HL-60 (cell line): ENCODE measurements at places on chromosomes 3 and 15.

- DNase-seq, result no peak
Measured at GRCh38 chr15:67091980-67092677, 26.7 kb downstream of the SMAD3 start.

DNA sequence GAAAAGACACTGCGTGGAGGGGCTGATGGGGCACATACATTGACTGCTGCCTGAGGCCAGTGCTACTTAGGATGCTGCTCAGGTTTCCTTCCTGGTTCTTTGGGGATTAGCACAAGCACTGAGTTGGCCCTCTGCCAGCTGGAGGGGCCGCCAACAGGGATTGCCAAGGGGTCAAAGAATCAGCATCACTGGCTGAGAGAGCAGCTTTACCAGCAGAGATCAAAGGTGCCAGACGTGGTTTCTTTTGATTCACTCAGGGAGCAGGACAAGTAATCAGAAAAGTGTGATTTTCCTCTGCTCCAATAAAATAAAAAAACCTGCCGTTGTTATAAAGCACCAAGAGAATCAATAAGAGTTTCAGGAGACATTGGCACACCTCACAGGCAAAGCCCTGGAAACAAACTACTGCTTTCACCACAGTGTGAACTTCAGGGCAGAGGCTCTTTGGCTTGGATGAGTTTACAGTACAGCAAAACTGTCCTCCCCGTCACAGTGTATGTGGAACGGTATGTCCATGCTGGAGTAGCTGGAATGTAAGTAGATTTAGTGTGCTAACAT is 45.8 kb upstream of the FSIP1 start:
- DNase-seq, result no peak

GRCh38 chr15:59536553-59536952 is 75.0 kb upstream of the GCNT3 start:
- no peak for DNase-seq

DNA sequence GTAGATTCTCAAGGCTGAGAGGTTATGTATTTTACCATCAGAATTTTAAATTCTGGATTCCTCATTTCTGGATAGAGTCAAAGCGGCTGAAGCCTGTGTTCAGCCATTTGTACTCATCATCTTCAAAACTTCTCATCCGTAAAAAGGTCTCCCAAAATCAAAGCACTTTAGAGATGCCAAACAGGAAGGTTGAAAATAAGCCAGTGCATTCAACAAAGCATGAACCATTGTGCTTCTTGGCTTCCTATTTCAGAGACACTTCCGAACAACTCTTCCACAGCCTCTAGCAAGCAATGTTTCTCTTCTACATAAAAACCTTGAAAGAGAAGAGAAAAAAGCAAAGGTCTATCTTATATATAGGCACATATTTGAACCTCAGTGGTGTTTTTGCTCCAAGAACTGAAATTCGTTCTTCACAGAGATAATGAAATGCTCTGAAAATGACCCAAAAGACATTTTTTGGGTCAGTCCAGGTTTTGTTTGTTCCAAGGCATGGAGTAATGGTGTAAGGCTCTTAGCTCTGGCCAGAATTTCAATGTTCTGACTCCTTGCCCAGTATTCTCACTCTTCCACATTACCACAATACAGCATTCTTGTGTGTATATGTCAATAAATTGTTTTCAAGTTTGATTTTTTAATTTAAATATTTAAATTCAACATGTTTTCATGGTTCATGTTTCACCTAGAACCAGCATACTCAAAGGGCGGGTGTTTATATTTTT is 163.1 kb downstream of the STAC start:
- no peak for DNase-seq

- no peak for DNase-seq
Measured at GRCh38 chr3:31495971-31496665, 36.6 kb upstream of the STT3B start.

GRCh38 chr15:92429378-92430068 is 35.8 kb downstream of the ST8SIA2 start:
- DNase-seq, result no peak
